Tongue (tissue), 3 donors: ENCODE measurements at places on chromosomes 3 and 15.

DNA sequence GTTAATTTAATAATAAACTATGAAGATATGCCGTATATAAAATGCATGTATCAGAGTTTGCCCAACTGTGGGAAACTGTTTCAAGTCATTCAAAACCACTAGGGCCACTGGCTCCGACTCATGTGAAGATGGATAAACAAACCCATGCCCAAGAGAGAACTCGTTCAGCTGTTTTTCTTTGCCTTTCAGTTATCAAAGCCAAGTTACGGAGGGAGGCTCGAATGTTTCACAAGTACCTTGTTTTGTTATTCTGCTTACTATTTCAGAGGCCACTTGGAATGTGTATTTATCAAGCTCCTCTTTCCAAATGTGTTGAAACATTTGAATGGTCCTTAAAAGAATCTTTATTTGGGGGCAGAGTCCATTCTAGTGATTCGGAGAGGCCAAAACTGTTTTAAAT, 82.1 kb downstream of the DUT start:
- DNase-seq: peak; percentile 75

- DNase-seq: no peak
These were observed 93.4 kb downstream of the IL12A start for GRCh38 chr3:160081958-160082533.

DNA sequence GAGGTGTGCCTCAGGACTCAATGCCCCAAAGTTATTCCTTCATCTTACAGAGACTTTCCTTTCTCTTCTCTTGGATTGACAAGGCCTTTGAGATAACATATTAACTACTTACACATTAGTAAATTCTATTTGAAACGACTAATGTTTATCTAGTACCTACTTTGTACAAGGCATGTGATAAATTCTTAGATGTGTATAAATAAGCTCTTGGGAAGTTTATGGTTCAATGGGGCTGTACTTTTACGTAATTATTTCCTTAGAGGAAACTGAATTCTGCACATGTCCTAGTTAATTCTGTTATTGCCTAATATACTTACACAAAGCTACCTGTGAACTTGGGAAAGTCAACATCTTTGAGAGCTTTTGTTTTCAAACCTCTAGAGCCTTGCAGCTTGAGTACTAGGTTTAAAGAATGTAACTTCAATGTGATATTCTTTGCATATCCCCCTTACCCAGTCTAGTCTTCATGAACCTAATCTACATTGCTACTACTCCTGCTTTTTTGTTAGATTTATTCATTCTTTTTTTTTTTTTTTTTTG, 58.5 kb upstream of the RAP2B start:
- DNase-seq: no peak

- DNase-seq: no peak
These were observed 56.3 kb downstream of the ISG20 start for GRCh38 chr15:88695101-88695500.

- no peak for DNase-seq
These were observed 127.5 kb upstream of the PLXNA1 start for GRCh38 chr3:126855374-126855773.

DNA sequence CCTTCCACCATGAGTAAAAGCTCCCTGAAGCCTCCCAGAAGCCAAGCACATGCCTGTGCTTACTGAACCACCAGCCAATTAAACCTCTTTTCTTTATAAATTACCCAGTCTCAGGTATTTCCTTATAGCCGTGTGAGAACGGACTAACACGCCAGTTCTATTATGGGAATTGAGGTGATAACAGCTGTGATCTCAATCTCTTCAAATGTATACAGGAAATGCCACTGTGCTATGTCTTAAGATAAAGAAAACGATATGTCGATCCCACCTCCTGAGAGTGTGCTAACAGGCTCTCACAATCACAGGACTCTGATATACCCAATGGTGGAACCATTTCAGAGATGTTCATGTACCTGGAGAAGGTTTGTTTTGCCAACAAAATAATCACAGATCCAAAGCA, 26.2 kb downstream of the CHSY1 start:
- DNase-seq: no peak

DNA sequence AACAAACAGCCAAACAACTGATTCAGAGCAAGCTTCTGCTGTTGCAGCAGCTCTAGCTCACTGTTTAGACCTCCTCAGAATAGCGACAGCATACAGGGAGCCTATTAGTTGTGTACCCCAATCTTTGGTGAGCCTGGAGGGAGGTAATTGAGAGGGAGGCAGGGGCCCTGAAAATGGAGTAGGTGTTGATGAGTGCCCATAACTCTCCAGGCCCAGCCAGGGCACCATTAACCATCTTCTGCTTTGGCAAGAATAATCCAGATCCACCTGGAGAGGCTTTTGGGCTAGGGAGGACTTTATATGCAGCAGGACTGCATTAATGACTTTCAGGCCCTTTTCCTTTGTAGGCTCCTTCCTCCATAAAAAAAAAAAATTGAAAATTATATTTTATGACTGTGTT, 20.9 kb downstream of the PLCL2 start:
- DNase-seq: no peak

DNA sequence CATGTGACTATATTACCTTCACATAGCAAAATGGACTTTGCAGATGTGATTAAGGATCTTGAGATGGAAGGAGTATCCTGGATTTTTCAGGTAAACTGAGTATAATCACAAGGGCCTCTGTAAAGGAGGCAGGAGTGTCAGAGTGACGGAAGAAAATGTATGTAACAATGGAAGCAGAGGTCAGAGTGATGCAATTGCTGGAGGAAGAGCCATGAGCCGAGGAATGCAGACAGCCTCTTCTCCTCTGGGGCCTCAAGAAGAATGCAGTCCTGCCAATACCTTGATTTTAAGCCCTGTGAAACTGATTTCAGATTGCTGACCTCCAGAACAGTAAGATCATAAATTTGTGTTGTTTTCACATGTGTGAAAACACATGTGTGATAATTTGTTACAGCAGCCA, 15.1 kb downstream of the HEMK1 start:
- DNase-seq: no peak

GRCh38 chr3:83498361-83499016, 1460.3 kb upstream of the CADM2 start:
- no peak for DNase-seq

- DNase-seq: peak; percentile 74
These were observed 5.4 kb upstream of the ACSBG1 start for GRCh38 chr15:78239811-78240210.

DNA sequence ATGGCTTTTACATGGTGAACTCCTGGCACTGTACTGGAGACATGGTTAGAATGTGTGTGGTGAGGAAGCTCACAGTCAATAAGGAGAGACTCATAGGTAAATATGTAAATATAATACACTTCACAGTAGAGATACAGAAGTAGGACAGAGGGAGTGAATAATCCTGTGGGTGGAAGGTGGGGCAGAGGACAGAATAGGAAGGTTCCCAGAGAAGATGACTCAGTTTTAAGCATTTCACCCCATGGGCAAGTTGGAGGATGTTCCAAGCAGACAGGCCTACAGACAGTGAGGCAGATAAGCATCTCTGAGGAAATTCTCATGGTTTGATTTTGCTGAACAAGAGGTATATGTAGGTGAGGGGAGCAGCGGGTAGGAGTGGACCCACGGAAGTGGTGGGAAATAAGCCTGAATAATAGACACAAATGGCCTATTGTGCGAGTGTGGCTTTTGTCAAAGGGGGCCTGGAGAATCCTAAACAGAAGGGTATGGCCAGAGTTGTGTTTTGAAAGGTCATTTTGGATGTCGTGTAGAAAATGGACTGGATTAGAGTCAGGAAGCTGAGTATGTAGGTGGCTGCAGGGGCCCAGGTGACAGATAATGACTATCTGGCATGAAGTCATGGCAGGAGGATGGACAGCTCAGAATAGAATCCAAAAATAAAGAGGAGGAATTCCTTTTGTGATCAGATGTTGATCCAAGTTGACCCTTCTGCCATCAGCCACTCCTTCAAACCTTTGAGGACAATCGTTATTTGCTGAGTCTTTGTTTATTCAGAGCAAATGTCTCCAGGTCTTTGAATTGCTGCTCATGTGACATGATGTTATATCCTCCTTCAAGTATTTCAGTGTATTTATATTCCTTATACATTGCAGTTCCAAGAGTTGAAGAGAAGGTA, 97.3 kb upstream of the THRB start:
- no peak for DNase-seq

DNA sequence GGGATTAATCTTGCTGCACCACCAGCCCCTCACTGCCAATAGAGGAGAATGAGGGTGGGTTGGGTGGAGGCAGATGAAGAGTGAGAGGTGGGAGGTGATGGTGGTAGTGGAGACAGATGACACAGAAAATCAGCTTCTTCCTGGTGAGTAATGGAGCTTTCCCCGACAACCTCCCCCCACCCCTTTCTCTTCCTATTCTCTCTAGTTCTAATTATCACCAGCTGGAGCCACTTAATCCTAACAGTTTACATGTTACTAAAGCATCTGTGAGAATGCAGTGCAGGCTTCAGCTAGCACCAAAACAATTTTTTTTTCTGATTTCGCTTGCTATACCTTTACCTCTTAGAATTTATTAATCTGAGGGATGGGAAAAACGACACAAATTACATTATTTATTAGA, 116.1 kb upstream of the DNAJC19 start:
- DNase-seq: no peak

- no peak for DNase-seq
These were observed 1088.9 kb downstream of the NAALADL2 start for GRCh38 chr3:175948041-175948440.

GRCh38 chr3:100968932-100969906, 24.0 kb downstream of the ABI3BP start:
- DNase-seq: peak; percentile 62

GRCh38 chr3:146339349-146339748, 88.4 kb upstream of the PLSCR4 start:
- no peak for DNase-seq

- no peak for DNase-seq
These were observed 193.9 kb downstream of the NLGN1 start for GRCh38 chr3:173591401-173591800.

DNA sequence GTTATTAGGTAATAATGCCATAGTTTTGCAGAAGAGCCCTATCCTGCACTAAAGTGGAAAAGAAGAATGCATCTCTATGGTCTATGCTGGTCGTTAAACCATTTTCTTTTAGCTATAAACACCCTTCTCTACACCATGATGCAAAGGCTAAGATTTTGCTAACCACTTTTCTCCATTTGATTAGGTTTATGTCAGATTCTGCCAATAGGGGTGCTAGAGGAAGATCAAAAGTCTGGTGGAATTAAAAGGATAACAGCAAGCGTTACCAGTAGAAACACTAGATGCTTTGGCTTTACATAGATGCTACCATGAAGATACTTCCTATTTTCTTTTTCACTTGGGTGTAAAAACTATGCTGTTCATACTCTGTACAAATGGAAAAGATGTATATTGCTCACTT, 669.8 kb upstream of the ARPP21 start:
- no peak for DNase-seq
